ENCODE measurements at places on chromosomes 7 and 10.

- DNase-seq: no peak
Measured at GRCh38 chr7:50216626-50217025, 87.9 kb upstream of the IKZF1 start.

GRCh38 chr7:82755705-82756551 is 312.4 kb upstream of the CACNA2D1 start:
- no peak for DNase-seq

DNA sequence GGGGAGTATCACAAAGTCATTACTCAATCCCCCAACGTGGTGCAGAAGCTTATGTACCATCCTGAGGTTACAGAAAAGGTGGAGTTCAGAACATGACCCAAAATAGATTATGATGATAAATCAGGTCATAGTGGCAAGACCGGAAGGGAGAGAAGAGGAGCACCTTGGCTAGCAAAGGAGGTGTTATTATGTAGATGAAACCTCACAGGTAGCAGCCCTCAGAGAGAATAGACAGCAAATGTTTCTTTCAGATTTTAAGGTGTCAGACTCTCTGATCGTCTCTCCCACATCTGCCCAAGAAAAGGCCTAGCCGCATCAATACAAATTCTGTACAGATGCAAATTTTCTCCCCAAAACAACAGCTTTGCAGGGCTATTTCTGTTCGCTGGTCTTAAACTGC is 88.3 kb upstream of the SEMA3D start:
- no peak for DNase-seq

GRCh38 chr7:43583424-43584194 is 701 bp downstream of the STK17A start:
- DNase-seq: peak; percentile 49

GRCh38 chr7:33185786-33186185 is 56.4 kb downstream of the BBS9 start:
- DNase-seq: no peak

- no peak for DNase-seq
Measured at GRCh38 chr10:63711361-63711760, 190.2 kb downstream of the REEP3 start.

GRCh38 chr10:623477-624311 is 65.8 kb downstream of the DIP2C start:
- DNase-seq: no peak

- DNase-seq: peak; percentile 48
Measured at GRCh38 chr7:26291699-26292538, at the start of gene SNX10. Gene SNX10, plus strand, starts transcription at chr7:26291862. Its CDS starts 54,581 bp downstream, at chr7:26346443.

- DNase-seq: no peak
Measured at GRCh38 chr7:93258661-93259060, 26.5 kb downstream of the VPS50 start.

DNA sequence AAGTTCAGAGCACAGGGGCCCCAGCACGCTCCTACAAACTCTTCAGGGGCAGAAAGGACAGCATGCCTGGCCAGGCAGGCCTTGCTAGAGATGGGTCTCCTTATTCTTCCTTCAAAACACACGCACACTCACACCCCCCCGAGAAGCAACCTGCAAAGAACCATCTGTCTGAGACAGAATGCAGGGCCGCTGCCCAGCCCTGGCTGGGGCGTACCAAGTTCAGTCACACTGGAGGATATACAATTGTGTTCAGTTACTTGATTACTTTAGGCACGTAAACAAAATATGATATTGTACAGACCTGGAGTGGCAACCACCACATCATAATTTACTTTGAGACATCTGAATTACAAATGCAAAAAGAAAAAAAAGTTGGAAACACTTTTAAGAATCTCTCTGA is 5.7 kb downstream of the FAM53B start:
- no peak for DNase-seq

- no peak for DNase-seq
Measured at GRCh38 chr7:100803398-100804161, 23.7 kb downstream of the EPHB4 start.

GRCh38 chr10:122849900-122850605 is 4.4 kb upstream of the CUZD1 start:
- DNase-seq: no peak

- no peak for DNase-seq
Measured at GRCh38 chr10:33655165-33655815, 320.8 kb upstream of the NRP1 start.

DNA sequence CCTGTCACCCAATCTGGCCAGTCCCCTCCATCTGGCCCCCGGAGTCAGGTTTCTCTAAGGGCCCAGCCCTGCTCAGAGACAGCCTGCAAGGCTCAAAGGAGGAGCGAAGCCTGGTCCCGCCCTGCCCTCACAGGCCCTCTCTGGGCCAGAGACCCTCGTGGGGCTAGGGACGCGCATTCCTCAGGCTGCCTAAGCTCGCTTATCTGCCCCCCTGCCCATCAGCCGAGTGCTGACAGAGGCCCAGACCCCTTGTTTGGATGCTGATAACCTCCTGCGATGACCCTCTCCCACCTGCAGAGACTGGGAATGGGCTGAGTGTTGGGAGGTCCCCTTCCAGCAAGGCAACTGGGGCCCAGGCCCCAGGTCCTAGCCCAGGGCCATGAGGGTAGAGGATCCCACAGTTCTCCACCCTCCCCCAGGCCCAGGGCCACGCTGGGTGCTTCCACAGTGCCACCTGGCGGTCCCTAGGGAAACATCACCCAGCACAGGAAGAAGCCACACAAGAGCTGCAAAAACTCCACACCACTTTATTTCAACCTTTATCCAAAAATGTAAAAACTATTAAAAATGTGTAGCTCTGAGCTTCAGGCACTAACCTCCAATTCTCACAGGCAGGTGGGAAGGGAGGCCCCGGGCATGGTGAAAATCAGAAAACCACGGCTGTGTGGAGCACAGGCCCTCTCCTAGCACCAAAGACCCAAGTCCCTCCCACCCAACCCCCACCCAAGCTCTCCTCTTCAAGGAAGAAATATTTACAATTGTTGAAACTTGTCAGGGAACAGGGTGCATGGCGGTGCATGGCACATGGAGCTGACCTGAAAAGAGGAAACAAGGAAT is 2.2 kb downstream of the NPM3 start:
- peak; percentile 73 for DNase-seq

- no peak for DNase-seq
Measured at GRCh38 chr10:110502851-110503301, 5.2 kb downstream of the DUSP5 start.

DNA sequence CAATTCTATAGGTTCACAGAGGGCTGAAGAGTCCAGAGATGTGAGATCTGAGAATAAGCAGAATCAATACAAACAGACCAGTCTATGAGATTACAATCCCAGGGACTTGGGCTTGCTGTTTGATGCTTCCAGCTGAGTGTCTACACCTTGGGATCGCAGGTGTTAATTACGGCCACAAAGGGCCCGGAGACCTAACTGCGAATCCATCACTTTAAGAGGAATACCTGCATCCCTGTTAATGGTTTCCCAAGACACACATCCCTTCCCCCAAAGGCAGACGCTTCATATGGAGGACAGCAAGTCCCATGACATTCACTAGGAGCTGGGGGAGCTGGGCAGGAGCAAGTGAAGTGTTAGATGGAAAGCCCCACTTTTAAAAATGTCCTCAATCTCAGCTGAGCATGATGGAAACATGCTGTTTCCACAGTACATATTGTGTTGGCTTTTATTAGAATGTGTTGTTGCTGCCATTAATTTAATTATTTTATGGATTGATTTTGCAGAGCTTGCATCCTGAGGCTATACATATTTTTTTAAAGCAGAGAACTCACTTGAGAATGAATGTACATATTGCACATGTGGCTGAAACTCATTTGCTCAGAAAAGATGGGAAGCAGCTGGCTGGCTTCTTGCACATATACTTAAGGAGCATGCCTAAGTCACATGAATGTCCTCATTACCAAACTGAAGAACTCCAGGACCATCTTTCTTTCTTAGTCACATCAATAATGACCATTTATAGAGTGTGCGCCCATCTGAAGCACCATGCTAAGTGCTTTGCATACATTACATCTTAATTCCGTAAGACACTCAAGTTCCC is 151.3 kb downstream of the NEBL start:
- no peak for DNase-seq

- no peak for DNase-seq
Measured at GRCh38 chr7:134374291-134374690, 57.6 kb upstream of the SLC35B4 start.

- DNase-seq: no peak
Measured at GRCh38 chr7:87317691-87318245, 27.7 kb upstream of the CROT start.

GRCh38 chr7:14236834-14237233 is 247.4 kb upstream of the ETV1 start:
- no peak for DNase-seq

DNA sequence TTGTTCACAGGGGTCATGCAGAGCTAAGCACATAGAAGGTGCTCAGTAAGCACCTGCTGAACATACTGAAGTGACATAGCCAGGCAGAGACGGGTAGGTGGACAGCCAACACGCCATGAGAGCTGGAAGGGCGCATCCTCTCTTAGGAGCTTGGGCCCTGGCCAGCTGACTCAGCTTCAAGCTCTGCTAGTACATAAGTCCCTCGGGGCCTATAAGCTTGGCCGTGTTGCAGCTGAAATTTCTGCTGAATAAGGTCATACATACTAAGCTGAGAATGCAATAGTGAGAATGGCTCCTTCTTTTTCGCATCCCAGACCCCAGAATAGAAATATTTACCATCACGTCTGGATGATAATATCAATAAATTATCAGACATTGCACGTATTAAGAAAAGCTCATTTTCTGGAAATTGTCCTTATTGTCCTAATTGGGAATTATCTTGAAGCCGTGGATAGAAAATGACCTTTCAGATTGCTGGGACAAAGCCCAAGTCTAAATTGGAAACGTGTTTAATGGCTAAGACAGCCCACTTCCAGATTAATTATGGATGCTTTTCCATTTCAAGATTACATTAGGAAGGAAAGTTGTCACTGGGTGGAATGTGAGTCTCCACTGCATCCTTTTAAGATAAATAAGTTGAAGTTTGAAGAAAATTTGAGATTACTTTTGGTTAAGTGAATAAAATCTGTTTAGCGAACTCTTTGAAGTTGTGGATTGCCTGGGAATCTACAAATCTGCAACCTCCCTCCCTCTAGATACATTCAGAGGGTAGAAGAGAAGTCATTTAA is 287.1 kb upstream of the C7orf33 start:
- no peak for DNase-seq

DNA sequence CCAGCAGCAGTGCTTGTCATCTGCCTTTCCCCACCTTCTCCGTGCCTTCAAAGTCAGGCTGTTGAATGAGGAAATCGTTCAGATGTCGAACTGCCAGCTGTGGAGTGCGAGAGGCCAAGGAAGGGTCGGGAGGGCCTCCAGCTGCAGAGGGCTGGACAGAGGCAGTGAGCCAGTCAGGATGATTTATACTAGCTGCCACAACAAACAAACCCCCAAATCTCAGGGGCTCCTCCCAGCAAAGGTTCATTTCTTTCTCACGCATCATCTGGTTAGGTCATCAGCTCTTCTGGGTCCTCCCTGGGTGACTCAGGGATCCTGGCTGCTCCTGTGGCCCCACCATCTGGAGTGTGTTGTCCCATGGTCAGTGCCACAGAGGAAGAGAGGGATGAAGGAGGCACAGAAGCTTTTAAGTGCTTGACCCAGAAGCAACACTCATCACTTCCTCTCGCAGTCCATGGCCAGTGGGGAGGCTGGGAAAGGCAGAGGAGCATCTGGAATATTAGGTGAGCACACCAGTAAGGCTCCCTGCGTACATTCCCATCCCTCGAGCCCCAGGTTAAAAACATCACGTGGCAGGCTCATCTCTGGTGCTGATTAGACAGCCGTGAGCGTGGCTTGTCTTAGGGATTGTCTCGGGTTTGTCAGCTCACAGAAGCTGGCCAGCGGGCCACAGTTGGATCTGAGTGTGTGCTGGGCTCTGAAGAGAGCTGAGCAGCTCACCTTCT is 140.7 kb downstream of the RGS10 start:
- DNase-seq: no peak

GRCh38 chr7:65429642-65430343 is 56.1 kb downstream of the ZNF92 start:
- DNase-seq: no peak

- DNase-seq: no peak
Measured at GRCh38 chr7:5357951-5358350, 65.7 kb downstream of the TNRC18 start.

DNA sequence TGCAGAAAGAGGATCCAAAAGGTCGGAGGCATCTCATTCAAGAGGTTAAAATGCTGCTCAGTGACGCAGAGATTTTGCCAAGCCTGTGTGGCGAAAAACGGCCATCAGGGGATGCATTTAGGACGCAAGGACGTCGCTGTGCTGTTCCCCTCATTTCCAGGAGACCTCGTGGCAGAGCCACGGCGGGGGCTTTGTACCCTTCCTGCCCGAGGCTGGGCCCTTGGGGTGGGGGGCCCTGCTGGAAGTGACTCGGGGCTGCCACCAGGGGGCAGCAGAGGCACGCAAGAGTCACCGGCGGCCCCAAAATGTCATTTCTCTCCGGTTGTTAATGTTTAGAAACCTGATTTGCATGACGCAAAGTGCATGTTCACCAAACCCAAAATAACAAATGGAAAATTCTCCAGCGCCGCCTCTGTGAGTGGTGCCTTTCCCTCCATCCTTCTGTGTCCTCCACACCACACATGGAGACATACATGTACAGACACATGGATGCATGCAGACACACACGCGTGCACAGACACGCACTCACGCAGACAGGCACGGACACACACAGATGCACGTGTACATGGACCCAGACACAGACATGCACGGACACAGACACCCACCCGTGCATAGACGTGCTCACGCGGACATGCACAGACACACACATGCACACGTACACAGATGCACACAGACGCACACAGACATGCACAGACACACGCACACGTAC is 51.0 kb upstream of the NKX6-2 start:
- peak; percentile 33 for DNase-seq

- DNase-seq: no peak
Measured at GRCh38 chr7:73645643-73646174, 21.4 kb upstream of the MLXIPL start.

DNA sequence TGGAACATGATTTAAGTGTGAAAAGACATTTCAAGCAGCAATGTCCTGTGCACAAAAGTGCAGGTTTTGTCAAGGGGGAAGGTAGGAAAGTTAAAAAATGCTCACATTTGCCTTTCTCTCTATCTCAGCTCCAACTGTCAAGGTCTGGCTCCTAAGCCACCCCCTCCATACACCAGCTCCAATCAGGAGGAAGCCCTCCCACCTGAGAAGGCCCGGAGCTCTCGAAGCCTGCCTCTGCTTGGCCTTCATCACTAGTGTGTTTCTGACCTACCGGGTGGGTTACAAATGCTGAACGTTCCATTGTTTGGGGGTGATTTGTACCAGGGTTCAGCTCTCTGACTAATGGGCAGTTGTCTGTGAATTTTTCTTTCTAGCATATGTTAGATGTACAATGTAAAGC is 14.2 kb downstream of the CRHR2 start:
- no peak for DNase-seq

- DNase-seq: no peak
Measured at GRCh38 chr7:157564517-157565177, 227.8 kb downstream of the DNAJB6 start.

DNA sequence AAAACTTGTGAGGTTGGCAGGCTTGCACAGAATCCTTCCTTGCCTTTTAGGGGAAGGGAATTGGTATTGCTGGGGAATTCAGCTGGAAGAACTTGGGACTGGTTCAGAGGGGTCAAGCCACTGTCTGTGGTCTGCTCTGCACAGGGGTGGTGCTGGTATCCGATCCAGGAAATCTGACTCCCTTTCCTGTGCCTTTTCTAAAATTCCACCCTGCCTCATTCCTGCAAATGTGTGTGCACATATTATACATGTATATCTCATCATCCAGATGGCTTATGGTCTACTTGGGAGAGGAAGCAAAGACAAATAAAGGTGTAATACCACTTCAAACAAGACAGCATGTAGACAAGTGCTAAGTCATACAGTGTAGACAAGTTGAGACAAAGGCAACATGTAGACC is 14.3 kb downstream of the UBTD1 start:
- DNase-seq: no peak

Data from stimulated activated CD4-positive, alpha-beta T cell treated with anti-CD3 and anti-CD28 coated beads, Interleukin-2, amount 100 ng/mL, for 48 hours (primary cell).